ENCODE measurements at places on chromosomes 5 and 9.

GRCh38 chr5:100889165-100889743 is 13.8 kb downstream of the ST8SIA4 start:
- H3K36me3 ChIP-seq: no peaks in the 10 kb centered on the region
- H3K27me3 ChIP-seq: no peaks in the 10 kb centered on the region
- H3K4me3 ChIP-seq: no peak overlapping the region
- DNase-seq: no peak
- H3K27ac ChIP-seq: peak overlapping the region; percentile 85

DNA sequence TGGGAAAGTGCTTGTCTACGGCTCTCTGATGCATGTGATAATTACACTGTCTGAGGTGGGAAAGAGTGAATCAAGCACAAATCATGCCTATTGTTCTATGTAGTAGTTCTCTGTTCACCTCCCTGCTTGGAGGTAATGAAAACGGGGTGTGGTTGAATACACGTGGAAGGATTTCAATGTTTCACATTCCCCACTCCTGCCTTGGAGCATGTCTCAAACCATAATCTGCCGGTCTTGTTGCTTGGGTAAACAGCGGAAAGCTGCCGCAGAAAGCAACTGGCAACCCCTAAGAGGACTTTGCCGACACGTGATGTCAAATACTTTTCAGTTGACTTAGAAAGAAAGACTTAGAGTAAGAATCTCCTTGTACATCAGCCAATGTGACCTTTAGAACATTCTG is 63.5 kb upstream of the MOCS2 start:
- H3K27ac ChIP-seq: no peak overlapping the region
- no peak for DNase-seq
- H3K4me1 ChIP-seq: peaks cover under 1% of the 10 kb centered on the region
- no peaks in the 10 kb centered on the region for H3K36me3 ChIP-seq
- H3K4me3 ChIP-seq: no peak overlapping the region

DNA sequence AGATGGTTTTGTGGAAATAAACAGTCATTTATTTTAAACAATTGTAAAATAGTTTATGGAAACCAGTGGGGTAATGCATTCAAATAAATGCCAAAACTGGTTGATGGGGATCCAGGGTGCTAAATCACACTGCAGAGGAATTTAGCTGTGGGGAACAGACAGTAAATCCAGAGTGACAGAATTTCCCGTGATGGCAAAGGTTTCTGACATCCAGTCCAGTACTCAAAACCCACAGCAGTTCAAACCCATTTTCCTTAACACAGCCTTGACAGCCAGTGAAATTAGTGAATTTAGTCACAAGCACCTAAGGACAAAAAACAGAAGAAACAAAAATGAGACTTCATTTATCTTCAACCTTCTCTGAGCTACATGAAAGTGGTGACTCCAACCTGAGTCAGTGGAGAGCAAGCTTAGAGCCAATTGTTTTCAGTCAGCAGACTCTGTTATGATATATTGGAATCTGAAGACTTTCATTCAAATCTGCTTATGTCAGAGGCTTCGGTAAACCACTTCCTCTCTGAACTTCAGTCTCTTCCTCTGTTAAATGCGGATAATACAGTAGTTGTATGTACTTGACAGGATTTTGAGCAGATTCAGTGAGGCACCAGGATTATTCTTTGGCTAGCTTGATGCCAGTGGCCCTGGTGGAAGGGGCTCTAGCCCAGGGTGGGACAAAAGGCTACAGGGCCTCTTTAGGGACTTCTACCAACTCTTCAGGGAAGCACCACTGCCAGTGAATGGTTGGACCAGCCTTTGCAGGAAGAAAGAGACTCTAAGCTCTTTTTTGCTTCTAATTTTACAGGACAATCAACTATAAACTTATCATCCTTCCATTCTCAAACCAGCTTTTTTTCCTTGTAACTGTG is 185.3 kb downstream of the MAPKAP1 start:
- no peak overlapping the region for H3K4me3 ChIP-seq
- H3K4me1 ChIP-seq: peaks cover 21% of the 10 kb centered on the region

- no peak overlapping the region for H3K27ac ChIP-seq
- no peak for DNase-seq
- peaks cover 9% of the 10 kb centered on the region for H3K4me1 ChIP-seq
- no peaks in the 10 kb centered on the region for H3K27me3 ChIP-seq
- H3K4me3 ChIP-seq: no peak overlapping the region
Observed at GRCh38 chr5:77065256-77065655, 21.8 kb downstream of the ZBED3 start.

- H3K36me3 ChIP-seq: no peaks in the 10 kb centered on the region
- DNase-seq: no peak
- no peak overlapping the region for H3K27ac ChIP-seq
- no peaks in the 10 kb centered on the region for H3K27me3 ChIP-seq
- no peak overlapping the region for H3K4me3 ChIP-seq
- H3K4me1 ChIP-seq: no peaks in the 10 kb centered on the region
Observed at GRCh38 chr5:76384189-76384588, 18.9 kb upstream of the IQGAP2 start.

- no peak for DNase-seq
- H3K36me3 ChIP-seq: no peaks in the 10 kb centered on the region
- H3K4me3 ChIP-seq: no peak overlapping the region
- H3K27me3 ChIP-seq: peaks cover 40% of the 10 kb centered on the region
Observed at GRCh38 chr9:21119093-21119770, 22.4 kb downstream of the IFNW1 start.

DNA sequence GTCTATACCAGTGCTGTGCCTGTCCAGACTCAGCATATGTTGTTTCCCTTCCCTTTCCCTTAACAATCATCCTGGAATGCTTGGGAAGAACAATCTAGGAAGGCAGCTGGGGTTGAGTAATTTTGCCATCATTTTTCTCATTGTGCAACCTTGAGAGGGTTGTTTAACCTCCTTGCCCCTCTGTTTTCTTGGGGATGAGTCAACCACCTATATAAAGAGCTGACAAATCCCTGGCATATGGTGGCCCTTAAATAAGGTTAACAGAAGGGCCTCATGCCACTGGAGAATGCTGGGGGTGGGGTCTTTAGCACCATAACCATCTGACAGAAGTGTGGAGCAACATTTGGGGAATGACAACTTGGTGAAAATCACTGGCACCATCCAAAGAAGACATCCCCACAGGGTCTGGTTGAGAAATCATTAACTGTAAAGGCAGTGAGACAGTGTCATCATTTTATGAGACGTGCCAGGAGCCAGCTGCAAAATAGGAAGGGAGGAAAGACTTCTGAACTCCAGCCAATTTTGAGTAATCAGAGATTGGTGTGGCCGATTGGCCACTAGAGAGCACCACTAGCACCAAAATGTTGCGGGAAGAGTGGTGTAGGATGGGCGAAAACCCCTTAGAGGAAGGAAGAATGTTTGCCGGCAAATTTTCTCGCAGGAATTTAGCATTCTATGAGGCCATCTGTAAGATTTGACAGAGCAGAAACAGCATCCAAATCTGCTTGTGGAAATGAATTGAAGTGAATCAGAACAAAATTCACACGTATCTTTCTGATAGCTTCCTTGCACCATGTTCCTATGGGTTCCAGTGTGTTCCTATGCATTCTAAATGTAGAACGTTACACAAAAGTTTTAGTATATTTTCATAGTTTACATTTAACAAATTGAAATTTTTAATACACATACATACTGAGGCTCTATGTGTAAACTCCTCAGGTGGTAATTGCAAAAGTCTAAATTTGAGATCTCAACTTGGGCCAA is 113.8 kb downstream of the MSX2 start:
- no peaks in the 10 kb centered on the region for H3K27me3 ChIP-seq
- peak overlapping the region; percentile 65 for H3K27ac ChIP-seq
- no peak overlapping the region for H3K4me3 ChIP-seq
- H3K36me3 ChIP-seq: no peaks in the 10 kb centered on the region

GRCh38 chr5:177317959-177318377 is 6.3 kb upstream of the MXD3 start:
- no peaks in the 10 kb centered on the region for H3K27me3 ChIP-seq
- DNase-seq: peak; percentile 85
- H3K4me1 ChIP-seq: no peaks in the 10 kb centered on the region
- H3K27ac ChIP-seq: no peak overlapping the region
- no peak overlapping the region for H3K4me3 ChIP-seq

DNA sequence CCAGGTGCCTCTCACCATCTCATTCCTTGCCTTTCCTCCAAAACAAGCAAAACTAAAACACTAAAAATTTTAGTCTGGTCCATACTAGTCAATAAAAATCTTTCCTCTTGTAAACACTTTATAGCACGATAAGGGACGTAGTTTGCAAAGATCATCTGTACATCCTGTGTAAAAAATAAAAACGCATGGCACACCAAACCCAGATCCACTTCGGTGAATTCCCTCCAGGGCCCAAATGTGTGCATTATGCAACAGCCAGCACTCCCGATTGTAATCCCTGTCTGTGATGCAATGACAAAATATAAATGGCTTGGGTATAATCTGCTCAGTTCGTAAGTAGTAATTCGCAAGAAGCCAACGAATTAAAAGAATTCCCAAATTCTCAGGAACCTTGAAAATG is 1.4 kb downstream of the FAM169A start:
- peaks cover 16% of the 10 kb centered on the region for H3K4me1 ChIP-seq
- H3K36me3 ChIP-seq: no peaks in the 10 kb centered on the region
- DNase-seq: peak; percentile 46
- H3K27ac ChIP-seq: peak overlapping the region; percentile 91
- H3K27me3 ChIP-seq: no peaks in the 10 kb centered on the region

- H3K36me3 ChIP-seq: peaks cover 4% of the 10 kb centered on the region
- H3K4me1 ChIP-seq: peaks cover 20% of the 10 kb centered on the region
- no peaks in the 10 kb centered on the region for H3K27me3 ChIP-seq
Observed at GRCh38 chr5:143182901-143183820, 220.3 kb downstream of the NR3C1 start.

All from MCF 10A (cell line).